Nephron progenitor cell (in vitro differentiated cells): ENCODE measurements at places on chromosomes 1 and 21.

DNA sequence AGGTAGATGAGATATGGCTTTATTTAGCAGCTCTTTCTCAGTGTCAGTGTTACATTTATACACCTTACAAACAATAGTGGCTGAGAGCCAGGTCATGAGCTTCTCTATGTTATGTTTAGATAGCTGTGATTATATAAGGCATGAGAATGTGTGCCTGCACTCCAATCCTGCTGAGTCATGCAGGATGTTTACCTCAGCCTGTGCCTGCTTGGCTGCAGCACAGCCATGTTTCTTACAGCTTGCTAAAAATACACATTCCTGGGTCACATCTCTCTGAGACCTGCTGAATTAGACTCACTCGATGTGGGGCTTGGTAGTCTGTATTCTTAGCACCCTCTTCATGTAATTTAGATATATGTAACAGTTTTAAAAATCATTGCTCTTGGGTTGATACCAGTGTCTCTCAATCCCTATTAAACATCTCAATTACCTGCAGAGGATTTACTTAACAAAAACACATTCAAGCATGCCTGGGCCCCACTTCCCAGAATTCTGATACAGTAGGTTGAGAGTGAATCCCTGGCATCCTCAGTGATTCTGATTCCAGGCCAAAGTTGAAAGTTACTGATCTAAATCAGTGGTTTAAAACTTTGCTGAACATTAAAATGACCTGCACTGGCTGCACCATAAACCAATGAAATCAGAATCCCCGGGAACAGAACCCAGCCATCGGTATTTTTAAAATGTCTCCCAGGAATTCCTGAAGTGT is 107.5 kb downstream of the GDAP2 start:
- no peak for DNase-seq

- peak; percentile 40 for DNase-seq
Observed at GRCh38 chr1:153353226-153353947, 4.3 kb upstream of the S100A9 start.

DNA sequence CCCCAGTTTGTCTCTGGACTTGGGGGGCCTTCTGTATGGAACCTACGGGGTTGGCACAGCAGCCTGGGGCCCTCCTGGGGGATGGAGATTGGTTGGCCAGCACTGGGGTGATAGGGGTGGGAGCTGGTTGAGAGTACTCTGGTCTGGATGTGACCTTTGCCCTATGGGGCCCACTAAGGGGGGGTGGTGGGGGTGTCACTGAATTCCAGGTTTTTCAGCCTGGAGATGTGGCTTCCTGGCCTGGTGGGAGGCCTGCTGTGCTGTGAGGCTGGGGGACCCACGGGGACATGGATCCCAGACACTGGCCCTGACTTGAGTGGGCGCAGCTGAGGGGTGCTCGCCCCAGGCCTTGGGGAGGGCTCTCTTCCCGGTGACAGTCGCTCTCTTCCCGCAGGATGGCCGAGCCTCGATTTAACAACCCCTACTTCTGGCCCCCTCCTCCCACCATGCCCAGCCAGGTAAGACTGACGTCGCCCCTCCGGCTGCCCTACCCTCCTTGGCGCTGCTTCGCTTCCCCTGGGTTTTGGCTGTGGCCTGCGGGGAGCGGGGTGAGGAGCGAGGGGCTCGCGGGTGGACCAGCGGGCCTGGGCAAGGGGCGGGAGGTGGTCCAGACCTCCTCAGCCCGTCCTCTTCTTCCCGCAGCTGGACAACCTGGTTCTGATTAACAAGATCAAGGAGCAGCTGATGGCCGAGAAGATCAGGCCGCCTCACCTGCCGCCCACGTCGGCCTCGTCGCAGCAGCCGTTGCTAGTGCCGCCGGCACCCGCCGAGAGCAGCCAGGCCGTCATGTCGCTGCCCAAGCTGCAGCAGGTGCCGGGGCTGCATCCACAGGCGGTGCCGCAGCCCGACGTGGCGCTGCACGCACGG is 19.6 kb downstream of the ZNF362 start:
- DNase-seq, result no peak

- no peak for DNase-seq
Observed at GRCh38 chr1:211153932-211154331, 20.0 kb upstream of the KCNH1 start.

DNA sequence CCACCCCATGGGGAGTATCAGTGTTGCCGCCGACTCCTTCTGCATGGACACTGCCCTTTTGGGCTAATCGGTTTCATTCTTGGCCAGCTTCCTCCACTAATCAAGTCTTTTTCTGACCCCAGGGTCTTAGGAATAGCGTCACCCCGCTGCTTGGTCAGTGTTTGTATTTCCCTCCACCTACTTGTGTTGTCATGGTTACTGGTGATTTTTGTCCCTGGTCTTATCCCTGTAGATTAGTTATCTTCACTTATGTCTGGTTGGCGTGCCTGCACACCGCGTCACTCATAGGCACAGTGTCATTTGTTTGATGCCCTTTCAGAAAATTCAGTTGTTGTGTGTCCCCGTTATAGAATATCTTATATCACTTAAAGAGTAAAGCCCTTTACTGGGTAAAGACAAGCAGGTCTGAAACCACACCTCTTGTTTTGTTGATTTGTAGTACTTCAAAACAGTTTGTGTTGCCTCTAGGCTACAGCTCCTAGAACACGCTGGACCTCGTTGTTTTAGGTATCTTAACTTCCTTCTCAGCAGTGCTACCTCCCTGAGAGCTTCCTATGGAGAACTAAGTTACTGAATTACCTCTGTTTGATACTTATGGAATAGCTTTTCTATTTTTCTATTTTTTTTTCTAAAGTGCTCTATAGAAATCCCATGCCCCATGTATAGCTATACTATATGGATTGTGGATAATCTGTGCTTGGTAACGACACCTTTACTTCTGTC is 868 bp downstream of the PPP1R12B start:
- no peak for DNase-seq

DNA sequence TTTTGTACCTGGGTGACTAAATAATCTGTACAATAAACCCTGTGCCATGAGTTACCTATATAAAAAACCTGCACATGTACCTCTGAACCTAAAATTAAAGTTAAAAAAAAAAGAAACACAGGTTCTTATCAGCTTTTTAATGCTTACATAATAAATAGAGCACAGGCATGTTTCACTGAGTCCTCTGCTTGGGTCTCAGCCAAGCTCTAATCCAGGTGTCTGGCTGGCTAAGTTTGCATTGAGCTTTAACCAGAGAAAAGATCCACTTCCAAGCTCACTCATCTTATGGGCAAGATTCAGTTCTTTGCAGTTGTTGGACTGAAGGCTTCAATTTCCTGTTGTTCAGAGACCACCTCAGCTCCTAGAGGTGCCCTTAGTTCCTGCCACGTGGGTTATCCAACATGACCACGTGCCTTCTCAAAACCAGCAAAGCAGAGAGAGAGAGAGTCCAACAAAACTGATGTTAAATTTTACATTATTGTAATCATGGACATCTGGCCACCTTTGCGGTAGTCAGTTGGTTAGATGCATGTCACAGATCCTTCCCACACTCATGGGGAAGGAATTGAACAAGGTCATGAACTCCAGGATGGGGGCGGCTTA is 68.2 kb upstream of the TMPRSS2 start:
- no peak for DNase-seq

- no peak for DNase-seq
Observed at GRCh38 chr1:25185409-25186160, 46.7 kb downstream of the SYF2 start.

DNA sequence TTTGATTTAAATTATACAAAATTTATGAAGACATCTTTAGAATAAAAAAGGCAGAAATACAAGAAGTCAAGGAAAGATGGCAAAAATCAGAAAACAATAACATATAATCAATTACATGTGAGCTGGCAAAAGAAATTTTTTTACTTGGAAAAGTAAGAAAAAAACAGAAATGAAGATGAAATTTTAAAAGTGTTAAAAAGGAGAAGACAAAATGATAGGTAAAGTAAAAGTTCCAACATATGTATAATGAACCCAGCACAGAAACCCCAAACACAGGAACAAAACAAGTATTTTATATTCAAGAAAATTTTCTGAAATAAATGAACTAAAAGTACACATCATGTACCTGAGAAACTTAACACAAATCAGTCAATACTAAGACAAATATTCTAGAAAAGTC is 63.4 kb downstream of the USP1 start:
- no peak for DNase-seq

- DNase-seq, result no peak
Observed at GRCh38 chr1:198880397-198880796, 241.6 kb downstream of the PTPRC start.

- DNase-seq, result peak; percentile 33
Observed at GRCh38 chr21:43195121-43196021, 26.6 kb downstream of the CRYAA start.

GRCh38 chr1:226695335-226695900 is 43.7 kb downstream of the ITPKB start:
- DNase-seq, result no peak

GRCh38 chr1:212712451-212713303 is 13.0 kb upstream of the BATF3 start:
- no peak for DNase-seq

DNA sequence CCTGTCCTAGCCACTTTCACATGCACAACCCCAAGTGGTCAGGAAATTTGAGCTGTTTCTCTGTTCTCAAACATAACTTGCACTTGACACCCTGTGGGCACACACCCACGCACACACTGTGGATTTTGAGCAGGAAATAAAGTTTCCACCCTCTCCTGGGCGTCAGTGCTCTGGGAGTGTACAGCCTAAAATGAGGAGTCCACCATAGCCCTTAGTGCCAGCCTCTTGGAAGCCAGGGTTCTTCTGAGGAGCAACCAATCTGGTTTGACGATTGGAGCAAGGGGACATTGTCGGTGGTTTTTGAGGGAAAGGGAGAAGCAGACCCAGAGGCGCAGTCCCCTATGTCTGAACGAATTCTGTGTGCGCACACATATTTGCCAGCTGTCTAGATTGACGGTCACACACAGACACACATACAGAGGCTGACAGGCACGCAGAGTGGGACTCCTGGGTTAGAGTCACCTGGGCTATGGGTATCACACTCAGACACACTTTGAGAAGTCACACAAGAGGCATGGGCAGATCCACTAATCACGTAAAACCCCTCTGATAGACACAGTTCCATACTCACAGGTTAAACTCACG is 2.7 kb downstream of the DMBX1 start:
- DNase-seq, result no peak

- DNase-seq, result no peak
Observed at GRCh38 chr1:164755690-164756089, 196.7 kb downstream of the PBX1 start.

GRCh38 chr1:101002551-101002950 is 23.0 kb downstream of the DPH5 start:
- no peak for DNase-seq

GRCh38 chr1:203346060-203346768 is 4.7 kb downstream of the FMOD start:
- DNase-seq, result no peak

GRCh38 chr1:167555971-167556714 is 2.6 kb upstream of the CREG1 start:
- peak; percentile 80 for DNase-seq

DNA sequence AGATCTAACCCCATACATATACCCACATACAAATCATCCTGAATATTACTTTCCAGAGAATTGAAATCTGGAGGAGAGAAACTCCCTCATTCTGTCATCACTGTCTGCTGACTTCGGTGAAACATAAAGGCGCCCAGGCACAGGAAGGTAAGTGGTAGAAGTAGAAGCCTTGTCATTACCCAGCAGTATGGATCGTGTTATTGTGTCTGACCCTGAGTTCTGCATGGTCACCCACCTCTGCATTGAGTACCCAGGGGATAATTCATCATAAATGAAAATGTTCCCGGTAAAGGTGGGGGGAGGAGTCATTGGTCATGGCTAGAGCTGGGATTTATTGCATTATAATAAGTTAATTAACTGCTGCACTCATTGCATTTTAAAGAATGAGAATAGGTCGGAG is 342.6 kb upstream of the PKN2 start:
- DNase-seq, result no peak

GRCh38 chr1:4380564-4381168 is 273.7 kb upstream of the AJAP1 start:
- no peak for DNase-seq

DNA sequence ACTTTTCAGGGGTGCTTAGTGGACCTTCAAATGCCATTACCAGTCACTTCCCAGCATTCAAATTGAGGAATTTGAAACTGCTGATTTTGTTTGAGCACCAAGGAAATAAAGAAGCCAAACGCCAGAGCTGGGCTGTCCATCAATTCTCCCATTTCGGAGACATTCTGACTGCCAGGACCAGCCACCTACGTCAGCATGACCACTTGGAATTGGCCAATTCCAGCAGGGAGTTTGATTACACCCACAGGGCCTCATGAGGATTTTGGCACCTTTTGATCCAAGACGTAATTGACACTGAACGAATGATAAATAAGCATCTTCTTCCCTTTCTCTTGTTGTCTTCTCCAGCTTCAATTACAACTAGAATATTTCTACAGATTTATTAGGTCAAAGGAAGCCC is 40.2 kb downstream of the GREM2 start:
- no peak for DNase-seq

DNA sequence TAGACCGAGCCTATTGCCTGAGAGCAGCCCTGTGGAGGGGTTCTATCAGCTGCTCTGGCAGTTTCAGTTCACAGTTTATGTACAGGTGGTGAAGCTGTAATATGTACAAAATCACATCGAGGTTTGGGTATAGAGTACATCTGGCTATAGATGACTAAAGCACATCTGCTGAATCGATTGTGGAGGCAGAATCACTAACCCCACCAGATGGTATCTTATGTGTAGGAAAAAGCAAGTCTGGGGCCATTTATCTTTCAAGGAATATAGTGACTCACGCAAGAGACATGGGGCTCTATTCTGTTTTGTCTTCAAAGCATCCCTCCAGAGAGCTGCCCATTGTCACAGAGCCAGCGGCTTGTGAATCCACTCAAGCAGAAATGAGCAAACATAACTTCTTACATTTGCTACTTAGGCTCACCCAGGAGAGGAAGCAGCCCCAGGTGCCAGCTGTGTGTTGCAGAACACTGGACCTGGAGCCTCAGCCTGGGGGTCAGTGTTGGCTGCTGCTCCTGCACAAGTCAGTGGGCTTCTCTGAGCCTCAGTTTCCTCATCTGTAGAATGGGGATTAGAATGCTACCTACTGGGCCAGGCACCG is 21.3 kb downstream of the MIIP start:
- DNase-seq, result no peak

DNA sequence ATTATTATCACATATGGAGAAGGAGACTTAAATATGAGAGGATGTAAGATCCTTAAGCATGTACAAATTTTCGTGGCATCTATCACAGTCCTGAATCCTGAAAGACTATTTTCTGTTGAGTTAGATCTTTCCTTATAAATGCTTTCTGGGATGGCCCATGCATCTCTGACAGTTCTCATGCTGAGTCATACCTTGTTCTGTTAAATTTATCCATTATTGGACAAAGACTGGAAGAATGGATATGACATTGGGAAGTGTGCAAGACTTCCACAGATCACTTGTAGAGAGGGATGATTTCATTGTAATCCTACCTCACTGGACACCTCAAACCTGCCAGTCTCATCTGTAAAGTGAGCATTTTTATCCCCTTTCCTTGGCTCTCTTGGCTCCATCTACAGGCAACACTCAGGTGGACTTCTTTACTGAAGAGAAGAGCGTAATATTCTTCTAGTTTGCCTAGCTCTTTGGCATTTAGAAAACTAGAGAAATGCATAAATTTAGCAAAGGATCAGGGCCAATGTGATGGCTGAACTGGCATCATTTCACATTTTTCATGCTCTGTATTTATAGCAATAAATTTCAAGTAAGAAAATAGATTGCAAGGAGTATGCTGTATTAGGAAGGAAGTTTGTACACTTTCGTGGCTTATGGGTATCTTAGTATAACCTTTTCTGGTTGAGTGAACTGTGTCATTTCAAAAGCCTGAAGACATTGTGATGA is 128.2 kb downstream of the NFIA start:
- no peak for DNase-seq

GRCh38 chr1:224381880-224382548 is 25.3 kb downstream of the CNIH4 start:
- DNase-seq, result no peak
